Suppressor macrophage (primary cell): ENCODE measurements at places on chromosomes 13 and 19.

DNA sequence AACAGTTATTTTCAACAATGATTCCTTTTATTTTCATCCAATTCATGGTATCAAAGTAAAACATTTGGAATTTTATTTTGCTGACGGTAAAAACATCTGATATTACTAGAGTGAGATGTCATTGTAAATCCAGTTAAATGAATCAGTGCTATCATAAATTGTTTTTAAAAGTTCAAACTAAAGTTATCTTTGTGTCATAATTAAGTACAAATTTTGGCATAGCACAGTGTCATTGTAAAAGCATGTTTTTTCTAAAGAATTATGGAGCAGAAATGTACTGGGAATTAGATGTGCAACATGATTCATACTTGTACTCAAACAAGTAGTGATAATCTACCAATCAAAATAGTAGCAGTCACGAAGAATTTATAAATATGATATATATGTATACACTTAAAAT is 92.8 kb downstream of the FAM216B start:
- no peak for DNase-seq

DNA sequence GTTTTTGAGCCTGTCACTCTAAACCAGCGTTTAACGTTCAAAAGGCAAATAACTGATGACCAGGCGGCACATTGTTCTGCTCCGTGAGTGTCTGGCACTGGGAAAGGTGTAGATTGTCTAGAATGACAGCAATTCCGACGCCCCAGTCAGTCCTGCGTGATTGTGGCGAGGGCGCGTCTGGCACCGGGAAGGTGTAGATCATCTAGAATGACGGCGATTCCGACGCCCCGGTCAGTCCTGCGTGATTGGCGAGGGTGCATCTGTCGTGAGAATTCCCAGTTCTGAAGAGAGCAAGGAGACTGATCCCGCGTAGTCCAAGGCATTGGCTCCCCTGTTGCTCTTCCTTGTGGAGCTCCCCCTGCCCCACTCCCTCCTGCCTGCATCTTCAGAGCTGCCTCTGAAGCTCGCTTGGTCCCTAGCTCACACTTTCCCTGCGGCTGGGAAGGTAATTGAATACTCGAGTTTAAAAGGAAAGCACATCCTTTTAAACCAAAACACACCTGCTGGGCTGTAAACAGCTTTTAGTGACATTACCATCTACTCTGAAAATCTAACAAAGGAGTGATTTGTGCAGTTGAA is 26.1 kb upstream of the NDUFS7 start:
- no peak for DNase-seq

- no peak for DNase-seq
Measured at GRCh38 chr19:6086068-6086788, 24.1 kb downstream of the RFX2 start.

GRCh38 chr19:28701491-28701890 is 511.5 kb downstream of the UQCRFS1 start:
- no peak for DNase-seq

DNA sequence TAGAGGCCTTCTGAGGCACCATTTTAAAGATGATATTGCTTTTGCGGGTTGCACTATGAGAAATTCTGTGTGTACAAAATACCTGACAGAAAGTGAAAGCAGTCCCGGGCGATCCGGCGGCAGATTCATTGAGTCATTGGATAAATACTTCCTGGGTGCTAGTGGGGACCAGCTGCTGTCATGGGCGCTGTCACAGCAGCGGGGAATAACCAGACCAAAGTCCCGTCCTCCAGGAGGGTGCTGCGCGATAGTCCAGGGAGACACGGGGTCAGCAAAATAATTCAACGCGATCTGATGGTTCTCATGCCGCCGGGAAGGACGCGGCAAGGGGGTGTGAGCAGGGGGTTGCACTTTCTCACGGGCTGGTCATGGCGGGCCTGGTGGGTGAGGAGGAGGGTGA is 13.5 kb downstream of the ZFR2 start:
- no peak for DNase-seq

DNA sequence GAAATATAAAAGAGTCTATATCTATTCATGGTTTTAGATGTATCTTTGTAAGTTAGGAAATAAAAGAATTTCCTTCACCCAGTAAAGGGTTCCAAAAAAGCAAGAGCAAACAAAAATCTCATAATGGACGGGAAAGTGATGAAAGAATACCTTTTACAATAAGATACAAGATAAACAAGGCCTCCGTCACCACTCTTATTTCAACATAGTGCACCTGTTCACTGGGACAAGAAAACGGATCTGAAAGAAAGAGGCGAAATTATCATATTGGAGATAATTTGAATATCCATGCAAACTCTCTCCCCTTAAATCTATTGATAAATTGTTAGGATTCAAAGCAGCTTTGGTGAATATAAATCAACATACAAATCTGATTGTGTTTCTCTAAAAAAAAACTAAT is 877 bp upstream of the NLRP11 start:
- DNase-seq: no peak

- DNase-seq: no peak
Measured at GRCh38 chr13:30346153-30346788, 38.9 kb upstream of the KATNAL1 start.

DNA sequence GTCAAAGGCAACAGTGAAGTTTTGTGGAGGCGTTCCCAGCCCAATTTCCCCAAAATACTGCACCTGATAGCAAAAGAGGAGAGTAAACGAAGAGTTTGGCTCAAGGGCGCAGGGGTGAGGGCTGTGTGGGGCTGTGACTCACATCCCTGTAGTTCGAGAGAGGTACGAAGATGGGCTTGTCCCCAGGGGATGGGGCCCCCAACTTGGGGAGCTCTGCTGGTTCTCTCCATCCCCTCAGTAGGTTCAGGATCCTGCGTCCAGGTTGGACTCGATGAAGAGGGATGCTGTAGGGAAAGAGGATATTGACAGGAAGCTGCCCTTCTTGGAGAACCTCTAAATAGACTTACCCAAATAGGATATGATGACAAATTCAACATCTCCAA is 3.4 kb downstream of the NAPSA start:
- DNase-seq: no peak

DNA sequence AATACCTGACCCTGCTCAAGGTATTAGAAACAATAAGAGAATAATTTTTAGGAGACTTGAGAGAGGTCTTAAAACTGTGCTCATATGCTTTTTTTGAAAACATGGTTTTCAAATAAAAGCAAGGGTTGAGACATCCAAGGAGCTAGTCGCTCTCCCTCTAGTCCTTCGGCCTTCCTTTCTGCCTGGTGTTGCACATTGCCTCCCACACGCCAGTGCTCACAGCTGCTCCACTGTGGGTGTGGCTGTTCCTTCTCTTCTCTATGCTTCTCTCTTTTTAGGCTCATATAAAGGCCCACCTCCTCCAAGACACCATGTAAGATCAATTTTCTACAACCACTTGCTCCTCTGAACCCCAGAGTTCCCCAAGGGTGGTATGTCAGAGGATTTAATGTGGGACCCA is 352.6 kb downstream of the ENOX1 start:
- DNase-seq: peak; percentile 40

DNA sequence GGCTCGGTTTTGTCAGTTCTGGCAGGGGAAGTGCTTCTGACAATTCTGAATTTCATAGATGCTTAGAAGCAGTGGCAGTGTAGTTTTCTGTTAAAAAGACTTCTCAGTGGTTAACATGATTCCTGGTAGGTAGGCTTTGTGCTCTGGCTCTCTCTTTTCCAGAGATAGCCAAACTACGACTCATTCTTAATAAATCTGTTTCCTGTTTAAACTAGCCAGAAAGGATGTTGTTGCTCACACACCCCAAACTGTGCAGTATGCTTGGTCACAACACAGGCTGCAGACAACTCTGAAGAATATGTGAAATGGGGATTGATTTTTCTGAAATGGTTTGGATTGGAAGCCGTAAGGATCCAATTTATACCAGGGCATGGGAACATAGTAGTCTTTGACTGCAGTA is 711.5 kb downstream of the PCDH17 start:
- DNase-seq: no peak

- DNase-seq: no peak
Measured at GRCh38 chr13:37621811-37622361, 23.3 kb upstream of the POSTN start.

- peak; percentile 58 for DNase-seq
Measured at GRCh38 chr13:99228737-99229691, 28.4 kb downstream of the UBAC2 start.

DNA sequence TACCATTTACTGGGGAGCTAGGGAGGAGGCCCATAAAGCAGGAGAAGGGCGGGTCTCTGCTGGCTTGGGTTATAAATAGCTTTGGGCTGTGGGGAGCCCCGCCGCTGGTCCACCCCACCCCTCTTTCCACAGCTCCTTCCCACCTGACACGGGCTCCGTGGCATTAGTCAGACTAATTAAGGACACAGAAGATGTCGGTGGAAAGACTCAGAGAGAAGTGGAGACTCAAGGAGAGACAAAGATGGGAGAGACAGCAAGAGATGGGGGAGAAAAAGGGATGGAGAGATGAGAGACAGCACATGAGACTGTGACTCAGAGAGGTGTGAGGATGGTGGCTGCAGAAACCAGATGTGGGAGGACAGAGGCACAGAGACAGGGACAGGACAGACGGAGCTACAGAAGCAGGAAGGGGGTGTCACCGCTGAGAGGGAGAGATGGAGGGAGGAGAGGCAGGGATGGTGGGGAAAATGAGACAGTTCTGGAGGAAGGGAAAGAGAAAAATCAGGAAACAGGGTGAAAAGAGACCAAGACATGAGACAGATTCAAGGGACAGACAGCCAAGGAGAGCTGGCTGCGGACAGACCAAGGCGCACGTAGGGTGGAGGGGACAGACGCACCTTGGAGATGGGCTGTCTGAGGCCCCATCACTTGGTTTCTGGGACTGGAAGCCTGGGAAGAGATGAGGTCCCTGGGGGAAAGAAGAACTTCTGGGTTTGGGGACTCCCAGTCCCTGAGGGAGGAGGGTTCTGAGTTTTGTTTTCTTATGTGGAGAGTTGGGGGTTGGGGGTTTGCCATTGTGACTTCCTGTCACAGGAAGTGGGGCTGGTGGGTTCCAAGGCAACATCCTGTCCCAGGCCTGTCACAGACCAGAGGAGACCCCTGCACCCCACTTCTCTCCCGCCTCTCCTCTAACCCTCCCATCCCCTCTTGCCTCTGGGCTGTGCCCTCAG is 4.1 kb downstream of the ARHGEF1 start:
- DNase-seq: no peak

- DNase-seq: no peak
Measured at GRCh38 chr19:6731822-6732221, 5.6 kb downstream of the GPR108 start.

- DNase-seq: peak; percentile 80
Measured at GRCh38 chr13:27607125-27607524, 13.2 kb downstream of the LNX2 start.

DNA sequence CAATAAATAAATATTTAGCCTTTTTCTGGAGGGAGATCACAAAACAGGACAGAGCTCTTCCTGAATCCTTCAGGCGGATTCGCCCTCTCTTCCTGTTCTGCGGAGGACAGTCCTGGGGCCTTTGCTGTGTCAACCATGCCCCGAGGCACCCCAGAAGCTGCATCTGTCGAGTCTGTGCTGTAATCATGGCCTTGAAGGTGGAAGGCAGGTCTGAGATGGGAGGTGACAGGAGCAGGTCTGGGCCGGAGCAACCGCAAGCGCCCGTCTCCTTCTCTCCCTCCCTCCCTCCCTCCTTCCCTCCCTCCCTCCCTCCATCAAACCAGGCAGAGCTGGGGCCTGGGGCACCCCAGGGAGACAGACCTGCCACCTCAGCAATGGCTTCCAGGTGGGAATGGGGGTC is 4.6 kb upstream of the FXYD3 start:
- DNase-seq: no peak

DNA sequence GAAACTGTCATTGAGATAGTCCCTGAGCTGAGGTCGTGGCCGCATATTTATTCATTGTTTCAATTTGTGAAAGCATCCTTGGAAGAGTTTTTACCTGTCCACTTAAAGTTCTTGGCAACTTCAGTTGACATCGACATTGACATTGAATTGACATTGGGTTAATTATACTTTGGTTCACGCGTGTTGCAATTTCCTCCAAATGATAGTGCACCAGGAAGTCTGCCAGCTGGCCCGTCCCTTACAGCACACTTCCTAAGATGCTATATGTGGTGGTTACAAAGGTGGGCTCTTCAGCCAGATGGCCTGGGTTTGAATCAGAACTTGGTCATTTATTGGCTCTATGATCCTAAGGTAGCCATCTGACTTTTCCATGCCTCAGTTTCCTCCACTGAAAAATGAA is 176.0 kb downstream of the FGF14 start:
- DNase-seq: no peak

GRCh38 chr13:41827507-41828213 is 133.2 kb downstream of the VWA8 start:
- peak; percentile 83 for DNase-seq

- DNase-seq: no peak
Measured at GRCh38 chr19:8481201-8481600, 21.2 kb downstream of the PRAM1 start.

GRCh38 chr13:75558145-75558840 is 8.7 kb downstream of the UCHL3 start:
- no peak for DNase-seq

DNA sequence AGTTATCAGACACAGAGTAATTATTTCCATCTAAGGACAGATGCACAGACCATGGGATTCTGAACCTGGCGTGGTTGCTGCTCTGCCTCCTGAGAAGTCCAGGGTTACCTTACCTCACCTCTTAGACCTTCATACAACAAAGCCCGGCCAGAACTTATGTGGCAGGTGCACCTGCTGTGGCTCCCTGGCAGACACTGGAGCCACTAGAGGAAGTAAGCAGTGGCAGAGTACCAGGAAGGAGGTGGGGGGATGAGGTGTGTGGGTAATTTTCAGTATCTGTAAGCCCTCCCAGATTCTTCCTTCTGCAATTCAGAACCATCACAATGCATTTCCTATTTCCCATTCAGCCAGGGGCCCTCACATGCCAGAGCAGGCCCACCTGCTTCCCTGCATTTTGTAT is 106.1 kb upstream of the DOCK9 start:
- DNase-seq: no peak

GRCh38 chr19:42092350-42092749 is 16.4 kb downstream of the ZNF574 start:
- DNase-seq: peak; percentile 37

GRCh38 chr19:47514151-47514868 is 553 bp downstream of the NAPA start:
- peak; percentile 34 for DNase-seq

- DNase-seq: no peak
Measured at GRCh38 chr19:42196011-42197001, 21.2 kb downstream of the DEDD2 start.

DNA sequence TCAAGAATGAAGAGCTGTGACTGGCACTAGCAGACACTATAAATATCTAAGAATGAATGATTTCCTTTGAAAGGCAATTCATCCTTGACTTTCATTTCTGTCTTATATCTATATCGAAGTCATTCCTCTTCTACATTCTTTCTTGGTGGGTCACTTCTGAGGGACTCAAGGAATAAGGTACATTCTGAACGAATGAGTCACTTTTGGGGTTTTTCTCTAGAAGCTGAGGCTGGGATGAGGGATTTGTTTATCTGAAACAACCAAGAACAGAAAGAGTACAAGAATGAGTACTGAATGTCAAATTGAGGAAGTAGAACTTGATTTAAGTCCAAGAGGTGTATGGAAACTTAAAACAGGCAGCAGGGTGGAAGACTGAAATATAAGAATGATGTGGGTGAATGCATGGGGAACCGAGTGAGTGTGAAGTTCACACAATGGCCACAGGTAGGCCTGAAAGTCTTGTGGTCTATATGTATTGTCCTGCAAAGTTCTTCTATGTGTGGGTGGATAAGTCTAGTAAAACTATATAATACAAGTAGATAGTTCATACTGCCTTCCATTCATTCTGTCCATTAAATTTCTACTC is 343.9 kb downstream of the OXGR1 start:
- DNase-seq: no peak

GRCh38 chr19:41403181-41403970 is 5.8 kb downstream of the BCKDHA start:
- no peak for DNase-seq

- no peak for DNase-seq
Measured at GRCh38 chr13:69319656-69320055, 788.0 kb upstream of the ATXN8OS start.
